Heart left ventricle (tissue), 16 donors: ENCODE measurements at places on chromosomes 6 and 20. TPM values are rescaled to one million over a fixed set of nuclear protein-coding genes. Genes with fewer than 3 reads are reported as not detected.

- no peak for DNase-seq
These were observed 117.6 kb downstream of the EPB41L2 start for GRCh38 chr6:130945401-130945919.

GRCh38 chr20:57076951-57077350 lies 189.5 kb downstream of the BMP7 start:
- DNase-seq = no peak

DNA sequence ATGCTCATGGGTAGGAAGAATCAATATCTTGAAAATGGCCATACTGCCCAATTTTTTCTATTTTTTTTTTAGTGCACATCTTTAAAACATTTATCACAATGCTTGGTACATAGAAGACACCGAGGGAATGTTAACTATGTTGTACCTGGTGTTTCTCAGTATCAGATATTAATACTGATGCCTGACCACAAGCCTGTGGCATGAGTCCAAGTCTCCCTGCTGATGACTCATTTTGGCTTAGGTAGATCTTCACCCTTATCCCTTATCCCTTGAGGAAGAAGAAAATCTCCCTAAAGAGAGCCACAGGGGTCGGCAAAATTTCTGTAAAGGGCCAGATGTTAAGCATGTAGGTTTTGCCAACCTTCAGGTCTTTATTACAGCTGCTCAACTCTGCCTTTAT lies 14.5 kb downstream of the CD109 start:
- DNase-seq = no peak

DNA sequence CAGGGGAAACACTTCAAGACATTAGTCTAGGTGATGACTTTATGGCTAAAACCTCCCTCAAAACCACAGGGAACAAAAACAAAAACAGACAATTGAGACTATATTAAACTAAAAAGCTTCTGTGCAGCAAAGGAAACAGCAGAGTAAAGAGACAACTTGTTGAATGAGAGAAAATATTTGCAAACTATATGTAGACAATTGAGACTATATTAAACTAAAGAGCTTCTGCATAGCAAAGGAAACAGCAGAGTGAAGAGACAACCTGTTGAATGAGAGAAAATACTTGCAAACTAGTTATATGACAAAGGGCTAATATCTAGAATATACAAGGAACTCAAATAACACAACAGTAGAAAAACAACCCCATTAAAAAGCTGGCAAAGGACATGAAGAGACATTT lies 136.4 kb downstream of the IBTK start:
- no peak for DNase-seq

EYA4 gene
- 3.6 TPM for polyA plus RNA-seq

GRCh38 chr20:43812216-43812615 lies 85.4 kb upstream of the GTSF1L start:
- DNase-seq = no peak

- DNase-seq = no peak
These were observed 2.5 kb downstream of the HLA-DQA1 start for GRCh38 chr6:32639440-32640394.

GRCh38 chr20:3898639-3899038 lies 9.5 kb downstream of the PANK2 start:
- DNase-seq = no peak

DNA sequence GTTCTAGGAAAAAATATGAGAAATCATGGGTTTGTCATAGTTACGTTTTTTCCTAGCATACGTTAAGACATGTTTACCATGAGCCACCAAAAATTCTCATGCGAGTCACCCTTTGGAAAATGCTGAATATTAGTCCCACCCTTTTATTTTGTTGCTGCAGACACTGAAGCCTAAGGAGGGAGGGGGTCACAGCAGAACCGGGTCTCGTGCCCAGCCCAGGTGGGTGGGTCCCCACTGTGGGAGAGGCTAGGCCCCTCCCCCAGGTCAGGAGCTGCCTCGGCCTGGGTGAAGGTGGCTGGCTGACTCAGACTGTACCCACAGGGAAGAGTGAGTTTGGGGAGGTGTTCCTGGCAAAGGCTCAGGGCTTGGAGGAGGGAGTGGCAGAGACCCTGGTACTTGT lies 26.2 kb upstream of the SRF start:
- no peak for DNase-seq

DNA sequence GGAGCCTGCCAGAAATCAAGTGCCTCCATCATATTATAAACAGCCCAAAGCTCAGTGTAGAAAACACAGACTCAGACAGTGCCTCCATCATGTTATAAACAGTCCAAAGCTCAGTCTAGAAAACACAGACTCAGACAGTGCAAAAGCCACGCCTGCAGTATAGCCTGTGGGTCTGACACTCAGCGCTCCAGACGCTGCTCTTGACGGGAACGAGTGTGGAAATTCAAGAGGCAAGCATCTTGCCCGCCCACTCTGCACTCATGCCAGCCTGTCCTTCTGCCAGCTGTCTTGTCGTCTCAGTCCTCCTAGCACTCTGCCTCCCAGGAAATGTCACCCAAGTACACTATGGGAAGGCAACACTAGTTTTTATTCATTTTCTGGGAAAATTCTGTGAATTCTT lies 274.2 kb upstream of the CDH4 start:
- DNase-seq = no peak

DNA sequence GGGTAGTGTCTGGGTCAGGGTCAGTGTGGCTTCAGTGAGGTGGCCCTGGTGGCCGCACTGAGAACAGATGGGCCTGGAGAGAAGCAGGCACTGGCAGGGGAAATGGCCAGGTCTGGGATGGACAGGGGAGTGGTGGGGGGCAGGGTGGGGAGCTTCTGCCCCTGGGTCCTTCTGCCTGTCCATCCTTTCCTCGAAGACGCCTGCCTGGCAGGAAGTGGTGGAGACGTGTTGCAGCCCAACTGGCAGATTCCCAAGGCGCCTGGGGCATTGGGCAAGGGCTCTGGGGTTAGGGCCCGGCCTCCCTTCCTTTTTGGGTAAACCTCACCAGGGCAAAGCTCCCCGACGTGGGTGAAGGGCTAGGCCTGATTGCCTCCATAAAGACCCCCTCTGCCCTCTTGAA lies 10.4 kb downstream of the SRC start:
- peak; percentile 80 for DNase-seq

DNA sequence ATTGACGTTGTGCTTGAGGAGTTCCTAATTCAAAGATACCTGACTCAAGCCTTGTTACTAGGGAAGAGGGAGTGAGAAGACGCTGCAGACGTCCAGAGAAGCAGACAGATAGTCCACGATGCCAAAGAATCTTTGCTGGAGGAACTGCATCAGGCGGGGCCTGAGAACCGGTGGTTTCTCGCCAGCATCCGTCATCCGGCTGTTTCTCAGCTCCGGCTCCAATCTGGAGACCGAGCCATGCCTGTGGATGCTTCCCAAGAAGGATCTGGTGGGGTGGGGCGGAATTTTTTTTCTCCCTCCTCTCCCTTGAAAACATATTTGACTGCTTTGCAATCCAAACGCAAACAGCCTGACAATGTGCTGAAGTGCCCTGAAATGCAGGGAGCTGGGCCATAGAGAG lies 125.8 kb upstream of the SRSF6 start:
- DNase-seq = no peak

DNA sequence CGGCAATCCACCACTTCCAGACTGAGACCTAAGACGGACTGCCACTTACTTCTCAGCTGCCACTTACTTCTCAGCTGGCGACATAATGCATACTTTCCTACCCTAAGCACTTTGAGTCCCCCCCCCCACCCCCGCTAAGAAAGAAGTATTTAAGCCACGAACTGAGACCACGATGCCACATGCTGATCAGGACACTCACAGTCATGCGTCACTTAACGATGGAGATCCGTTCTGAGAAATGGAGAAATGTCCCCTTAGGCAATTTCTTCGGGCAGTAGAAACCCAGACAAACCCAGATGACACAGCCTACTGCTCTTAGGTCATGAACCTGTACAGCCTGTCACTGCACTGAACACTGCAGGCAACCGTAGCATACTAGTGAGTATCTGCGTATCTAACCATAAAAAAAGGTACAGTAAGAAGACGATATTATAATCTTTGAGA lies 690 bp downstream of the IFNGR1 start:
- no peak for DNase-seq

DNA sequence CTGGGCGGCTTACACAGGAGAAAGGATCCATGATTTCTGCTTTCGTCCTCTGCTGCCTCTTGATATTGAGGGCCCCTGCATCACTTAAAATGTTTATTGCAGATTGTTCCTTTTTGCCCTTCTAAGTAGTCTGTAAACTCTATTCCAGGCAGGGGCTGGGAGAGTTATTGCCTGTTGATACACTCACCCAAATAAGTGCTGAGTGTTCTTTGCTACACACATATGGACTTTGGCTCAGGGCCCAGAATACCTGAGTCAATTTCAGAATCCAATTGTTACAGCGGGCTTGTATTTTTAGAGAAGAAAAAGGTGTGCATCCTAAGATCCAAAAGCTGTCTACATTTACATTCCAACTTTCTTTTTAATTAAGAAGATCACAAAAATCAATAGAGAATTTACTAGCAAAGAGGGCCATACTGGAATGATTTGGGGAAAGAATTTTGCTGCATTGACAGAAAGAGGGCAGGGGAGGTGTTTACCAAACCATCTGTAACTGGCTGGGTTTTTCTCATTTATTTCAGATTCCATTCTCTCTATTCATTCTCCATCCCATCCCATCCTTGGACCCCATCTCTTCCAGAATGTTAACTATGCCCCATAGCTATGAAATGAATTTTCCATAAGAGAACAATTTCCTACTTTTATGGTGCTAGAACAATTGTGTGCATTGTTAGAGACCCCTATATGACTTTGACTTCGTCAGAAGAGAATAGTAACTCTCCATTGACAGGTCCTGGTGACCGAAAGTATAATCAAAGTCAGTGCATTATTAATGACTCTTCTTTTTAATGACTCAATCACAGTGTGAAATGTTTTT lies 959.9 kb upstream of the FLRT3 start:
- DNase-seq = no peak

GRCh38 chr20:8386991-8387390 lies 254.9 kb downstream of the PLCB1 start:
- DNase-seq = no peak

GRCh38 chr6:129279343-129280292 lies 396.7 kb downstream of the LAMA2 start:
- no peak for DNase-seq

KCNB1 gene
- 0.84 TPM for polyA plus RNA-seq

DNA sequence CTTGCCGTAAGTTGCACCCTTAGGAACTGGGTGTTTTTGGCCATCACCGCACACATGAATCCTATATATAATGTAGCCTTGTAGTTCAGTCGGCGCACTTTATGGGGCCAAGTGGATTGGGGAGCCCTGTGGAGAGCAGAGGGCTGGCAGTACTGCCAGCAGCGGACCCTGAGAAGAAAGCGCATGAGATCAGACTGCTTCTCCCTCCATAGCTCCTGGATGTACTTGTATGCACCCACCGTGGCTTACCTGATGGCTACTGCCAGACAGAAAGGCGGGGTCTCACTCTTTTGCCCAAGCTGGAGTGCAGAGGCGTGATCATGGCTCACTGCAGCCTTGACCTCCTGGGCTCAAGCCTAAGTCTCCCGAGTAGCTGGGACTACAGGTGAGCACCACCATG lies 32.8 kb upstream of the OVOL2 start:
- no peak for DNase-seq

HMGCLL1 gene
- 0.46 TPM for polyA plus RNA-seq

RBM24 gene
- 119 TPM for polyA plus RNA-seq

- DNase-seq = no peak
These were observed 6.3 kb upstream of the PRR18 start for GRCh38 chr6:166314454-166314853.

- DNase-seq = no peak
These were observed 116.2 kb downstream of the LCA5 start for GRCh38 chr6:79421001-79421411.

RSPO3 gene
- polyA plus RNA-seq = 0.15 TPM

SOX18 gene
- 23.5 TPM for polyA plus RNA-seq

MRAP2 gene
- polyA plus RNA-seq = not detected

GRCh38 chr20:25193843-25194242 lies 1.7 kb upstream of the ENTPD6 start:
- DNase-seq = no peak

DNA sequence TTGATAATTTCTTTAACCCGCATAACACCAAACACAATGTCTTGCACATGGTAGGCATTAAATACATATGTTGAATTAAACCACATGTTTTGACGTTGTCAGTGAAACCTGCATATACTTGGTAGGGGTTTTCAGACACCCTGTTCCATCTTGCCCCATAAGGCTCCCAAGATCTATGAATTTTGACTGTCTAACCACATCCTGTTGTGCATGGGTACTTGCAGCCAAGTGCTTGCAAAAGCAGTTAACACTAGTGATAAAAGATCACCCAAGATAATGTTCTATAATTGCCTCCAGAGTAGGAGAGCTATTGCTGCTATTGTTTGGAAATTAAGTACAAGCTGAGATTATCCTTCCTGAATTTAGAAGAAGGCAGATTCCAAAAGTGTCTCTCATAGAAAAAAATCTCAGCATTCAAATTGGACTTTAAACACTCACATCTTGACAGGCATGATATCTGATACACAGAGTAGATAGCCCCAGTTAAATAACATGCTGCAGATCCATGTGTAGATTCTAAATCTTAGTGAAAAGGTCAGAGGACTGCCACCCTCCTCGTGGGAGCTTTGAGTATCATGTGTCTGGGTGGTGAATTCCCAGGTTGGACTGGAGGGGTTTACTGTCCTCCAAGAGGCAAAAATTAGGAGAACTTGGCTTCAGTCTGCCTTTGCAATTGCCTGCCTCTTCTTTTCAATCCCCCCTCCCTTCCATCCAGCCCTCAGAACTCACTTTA lies 25.8 kb upstream of the CCN6 start:
- no peak for DNase-seq

DNA sequence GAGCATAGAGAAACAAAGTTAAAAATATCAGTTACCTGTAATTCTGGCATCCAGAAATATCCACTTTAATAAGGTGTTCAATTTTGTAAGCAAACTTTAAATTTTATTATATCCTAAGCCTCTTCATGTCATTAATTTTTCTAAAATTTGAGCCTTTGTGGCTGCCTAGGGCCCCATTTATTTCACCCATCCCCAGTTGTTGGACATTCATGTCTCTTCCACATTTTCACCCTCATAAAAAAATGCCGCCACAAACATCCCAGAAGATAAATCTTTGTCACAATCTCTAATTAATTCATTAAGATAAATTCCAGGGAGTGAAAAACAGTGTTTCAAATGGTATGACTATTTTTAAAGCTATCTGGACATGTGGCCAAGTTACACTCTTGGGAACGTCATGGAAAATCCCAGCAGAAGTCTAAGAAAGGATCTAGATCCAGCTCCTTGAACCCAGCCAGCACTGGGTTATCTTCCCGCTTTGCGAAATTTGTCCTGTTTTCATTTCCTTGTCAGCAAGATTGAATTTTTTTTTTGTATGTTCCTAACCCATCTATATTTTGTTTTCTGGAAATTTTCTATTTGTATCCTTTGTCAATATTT lies 97.2 kb downstream of the TMEM242 start:
- DNase-seq = peak; percentile 67

- DNase-seq = no peak
These were observed 32.7 kb downstream of the CHMP4B start for GRCh38 chr20:33843854-33844253.

DNA sequence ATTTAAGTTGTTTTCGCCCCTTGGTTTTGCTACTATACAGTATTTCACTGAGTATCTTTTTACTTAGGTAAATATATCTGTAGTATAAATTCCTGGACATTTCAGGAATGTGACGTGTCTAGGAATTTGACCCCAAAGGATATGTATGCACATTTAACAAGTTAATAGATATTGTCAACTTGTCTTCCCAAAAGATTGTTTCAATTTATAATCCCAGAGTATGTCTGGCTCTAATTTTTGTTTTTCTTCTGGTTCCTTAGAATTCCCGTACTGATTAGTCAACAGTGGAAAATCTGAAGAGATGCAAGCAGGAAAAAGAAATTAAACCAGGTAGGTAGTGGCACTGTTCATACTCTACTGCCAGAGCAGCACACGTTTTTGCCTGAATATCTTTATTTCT lies 7.2 kb downstream of the PKIG start:
- no peak for DNase-seq

- peak; percentile 47 for DNase-seq
These were observed 54.5 kb downstream of the TMEM242 start for GRCh38 chr6:157268835-157269234.
